ENCODE measurements at places on chromosomes 5 and 9.

DNA sequence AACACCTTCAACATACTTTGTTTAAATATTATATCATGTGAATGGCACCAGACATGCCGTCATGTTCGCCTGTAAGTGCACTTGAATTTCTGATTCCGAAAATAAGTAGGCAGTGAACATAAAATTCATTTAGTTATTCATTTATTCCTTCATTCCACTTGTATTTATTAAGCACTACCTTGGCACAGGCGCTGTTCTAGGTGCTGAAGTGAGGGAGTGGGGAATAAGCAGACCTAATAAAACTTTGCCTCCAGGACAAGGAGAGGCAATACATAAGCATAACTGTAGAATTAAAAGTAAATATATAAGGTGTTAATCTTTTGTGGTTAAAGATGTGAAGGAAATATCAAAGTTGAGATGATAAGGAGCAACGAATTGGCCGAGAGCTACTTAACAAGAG lies 297.4 kb downstream of the TENT4A start:
- no peak for DNase-seq

DNA sequence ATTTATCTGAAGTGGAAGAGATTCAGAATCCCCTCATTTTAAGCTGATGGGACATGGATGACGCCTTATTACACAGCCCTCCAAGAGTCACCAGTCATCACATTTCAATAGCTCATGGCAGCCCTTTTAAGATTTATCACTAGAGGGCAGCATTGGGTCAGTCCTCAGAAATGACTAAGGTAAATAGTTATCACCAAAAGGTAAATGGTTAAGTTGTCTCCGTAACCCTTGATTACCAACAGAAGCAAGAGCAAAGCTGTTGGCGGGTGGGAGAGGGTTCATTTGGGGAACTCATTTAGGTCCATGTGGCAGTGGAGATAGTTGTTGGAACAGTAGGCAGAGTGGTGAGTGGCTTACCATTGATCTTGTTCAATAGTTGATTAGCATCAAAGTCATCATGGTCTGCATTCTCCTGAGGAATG lies 12.0 kb upstream of the C9 start:
- DNase-seq = no peak

DNA sequence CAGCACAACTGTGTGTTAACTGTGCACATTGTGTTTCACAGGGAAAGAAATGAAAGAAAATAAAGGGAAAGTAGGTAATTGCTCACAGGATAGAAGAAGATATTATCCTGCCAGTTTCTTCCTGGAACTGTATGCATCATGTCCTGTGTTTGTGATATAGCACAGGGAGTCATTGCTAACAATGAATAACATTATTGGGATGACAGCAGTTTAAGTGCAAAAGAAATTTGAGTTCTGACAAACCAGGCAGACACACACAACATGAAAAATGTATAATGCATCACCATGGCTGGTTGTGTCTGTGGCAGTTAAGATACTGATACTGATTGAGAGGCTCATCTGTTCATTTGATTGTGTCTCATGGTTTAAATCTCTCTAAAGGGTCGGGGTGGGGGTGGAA lies 145.4 kb downstream of the SPATA31D1 start:
- no peak for DNase-seq

DNA sequence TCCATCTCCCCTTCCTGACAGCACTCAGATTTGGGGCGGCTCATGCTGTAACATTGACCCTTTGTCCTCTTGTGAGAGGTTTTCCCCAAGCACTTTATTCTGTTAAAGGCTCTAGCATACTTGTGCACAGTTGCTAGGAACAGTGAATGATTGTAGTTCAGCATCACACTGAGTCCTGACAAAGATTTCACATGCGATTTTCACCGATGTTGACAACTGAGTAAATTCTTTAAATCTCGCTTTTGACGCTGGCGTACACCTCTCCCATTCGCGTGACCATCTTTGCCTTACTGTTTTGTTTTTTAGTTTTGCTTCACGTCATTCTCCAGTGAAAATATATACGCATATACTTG lies 780 bp downstream of the CDC37L1 start:
- no peak for DNase-seq

DNA sequence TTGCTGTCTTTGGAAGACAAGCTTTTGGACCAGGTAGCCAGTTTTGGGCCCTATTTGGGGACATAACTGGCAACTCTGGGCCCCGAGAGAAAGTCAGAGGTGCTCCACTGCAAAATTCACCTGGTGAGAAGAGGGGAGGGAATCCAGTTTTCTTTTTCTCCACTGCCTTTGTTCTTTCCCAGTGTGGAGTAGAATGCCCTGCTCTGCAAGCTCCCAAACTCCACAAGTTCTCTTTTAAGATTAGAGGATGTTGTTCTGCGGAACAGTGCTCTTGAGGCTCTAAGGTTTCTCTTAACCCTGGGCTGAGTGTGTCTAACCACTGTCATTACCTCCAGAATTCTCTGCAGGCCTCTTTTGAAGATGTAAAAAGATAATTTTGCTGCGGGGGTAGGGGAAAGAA lies 25.3 kb downstream of the MACIR start:
- no peak for DNase-seq

DNA sequence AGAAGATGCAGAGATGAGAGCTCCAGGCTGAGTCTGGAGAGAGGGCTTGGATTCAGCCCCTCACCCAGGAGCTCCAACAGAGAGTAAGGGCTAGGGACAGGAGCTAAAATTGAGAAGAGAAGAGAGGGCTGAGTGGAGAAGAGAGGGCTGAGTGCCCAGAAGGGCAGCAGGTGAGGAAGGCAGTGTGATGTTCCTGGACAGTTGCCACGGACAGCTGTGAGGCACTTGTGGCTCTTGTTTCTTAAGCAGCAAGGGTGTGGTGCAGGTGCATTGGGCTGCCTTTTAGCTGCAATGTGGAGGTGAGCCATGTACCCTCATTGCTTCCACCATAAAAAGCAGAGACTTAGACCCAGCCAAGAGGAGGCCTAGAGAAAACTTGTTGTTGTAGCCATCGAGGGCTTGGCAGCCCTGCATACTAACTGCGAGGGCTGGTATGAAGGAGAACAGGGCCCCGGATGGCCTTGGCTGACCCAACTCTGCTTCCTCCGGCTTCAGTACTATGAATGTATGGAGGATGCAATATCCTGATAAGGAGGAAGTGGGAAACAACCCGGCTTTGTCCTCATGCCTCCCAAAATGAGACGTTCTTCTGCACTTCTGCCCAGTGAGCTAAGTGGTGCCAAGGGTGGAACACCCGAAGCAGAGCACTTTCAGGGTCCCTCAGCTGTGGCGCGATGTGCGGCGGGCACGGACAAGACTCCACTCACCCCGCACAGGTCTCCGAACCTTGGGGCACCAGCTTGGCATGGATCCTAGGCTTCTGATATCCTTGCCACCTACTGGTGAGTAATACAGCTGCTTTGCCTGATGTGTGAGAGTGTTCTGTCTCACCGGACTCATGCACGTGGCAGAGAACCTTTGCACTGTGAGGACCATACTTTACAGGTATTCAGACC lies 65.2 kb downstream of the LRRC70 start:
- DNase-seq = no peak

GRCh38 chr9:14173713-14174112 lies 140.2 kb downstream of the NFIB start:
- DNase-seq = no peak

- no peak for DNase-seq
Measured at GRCh38 chr9:94785215-94786169, 59.0 kb downstream of the AOPEP start.

DNA sequence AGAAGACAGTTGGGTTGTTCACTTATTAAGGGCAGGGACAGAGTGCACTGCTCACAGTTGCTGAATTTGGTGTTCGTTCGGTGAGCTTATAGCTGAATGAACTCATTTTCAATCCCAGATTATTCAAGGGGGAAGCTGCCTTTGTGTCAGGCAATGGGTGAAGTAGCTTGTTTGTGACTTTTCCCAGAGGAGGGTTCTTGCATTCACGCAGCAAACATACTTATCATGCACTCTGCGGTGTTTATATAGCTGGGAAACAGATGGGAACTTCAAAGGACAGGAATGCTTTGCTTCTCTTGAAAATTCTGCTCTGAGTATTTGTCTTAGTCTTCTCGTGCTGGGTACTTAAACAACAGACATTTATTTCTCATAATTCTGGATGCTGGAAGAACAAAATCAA lies 64.7 kb upstream of the ABCA1 start:
- no peak for DNase-seq

Data from GOT3 (cell line).